ENCODE measurements at places on chromosomes 6 and 20.

DNA sequence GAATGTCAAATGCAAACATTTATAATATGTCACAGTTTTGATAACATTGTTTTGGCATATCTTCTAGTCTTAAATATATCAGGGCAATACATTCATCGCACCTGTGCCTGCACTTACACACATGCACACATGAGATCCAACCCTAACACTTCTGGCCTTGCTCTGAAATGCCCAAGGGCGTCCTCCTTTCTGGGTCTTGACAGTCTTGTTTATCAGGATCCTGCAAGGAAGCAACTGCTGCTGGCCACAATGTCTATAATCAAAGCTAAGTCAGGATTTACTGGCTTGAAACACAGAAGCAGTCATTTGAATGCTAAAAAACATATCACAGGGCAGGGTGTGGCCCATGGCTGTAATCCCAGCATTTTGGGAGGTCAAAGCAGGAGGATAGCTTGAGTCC lies 32.9 kb upstream of the FAM50B start:
- DNase-seq, result no peak

DNA sequence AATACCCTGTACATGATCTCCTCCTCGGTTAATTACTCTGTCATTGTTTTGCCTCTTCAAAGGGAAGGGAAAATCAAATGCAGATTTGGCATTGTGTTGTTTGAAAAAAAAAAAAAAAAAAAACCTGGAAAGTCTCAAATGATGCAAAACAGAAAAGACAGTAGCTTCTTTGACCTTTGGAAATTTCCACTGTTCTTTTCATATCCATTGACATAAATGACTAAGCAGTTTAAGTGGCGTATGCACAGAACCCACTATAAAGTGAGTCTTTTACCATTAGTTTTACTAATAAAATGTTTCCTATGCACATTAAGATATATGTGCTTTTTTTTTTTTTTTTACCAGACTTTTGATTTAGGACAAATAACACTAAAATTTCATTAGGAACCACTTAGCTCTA lies 704.3 kb downstream of the TFAP2A start:
- DNase-seq, result no peak

DNA sequence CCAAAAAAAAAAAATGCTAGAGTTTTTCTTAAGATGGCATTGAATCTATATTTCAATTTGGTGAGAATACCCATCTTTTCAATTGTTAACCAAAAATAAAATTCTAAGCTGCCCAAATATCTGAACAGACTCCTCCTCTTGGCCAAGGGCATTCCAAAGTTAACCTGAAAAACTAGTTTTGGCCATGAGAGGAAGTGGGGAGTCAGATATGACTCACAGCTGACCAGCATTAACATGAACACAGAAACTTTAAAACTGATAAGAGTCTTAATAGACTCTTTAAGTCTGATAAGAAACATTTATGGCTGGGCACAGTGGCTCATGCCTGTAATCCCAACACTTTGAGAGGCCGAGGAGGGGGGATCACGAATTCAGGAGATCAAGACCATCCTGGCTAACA lies 171.3 kb downstream of the FAXC start:
- DNase-seq, result no peak

GRCh38 chr20:40991181-40991889 lies 37.3 kb upstream of the TOP1 start:
- no peak for DNase-seq

DNA sequence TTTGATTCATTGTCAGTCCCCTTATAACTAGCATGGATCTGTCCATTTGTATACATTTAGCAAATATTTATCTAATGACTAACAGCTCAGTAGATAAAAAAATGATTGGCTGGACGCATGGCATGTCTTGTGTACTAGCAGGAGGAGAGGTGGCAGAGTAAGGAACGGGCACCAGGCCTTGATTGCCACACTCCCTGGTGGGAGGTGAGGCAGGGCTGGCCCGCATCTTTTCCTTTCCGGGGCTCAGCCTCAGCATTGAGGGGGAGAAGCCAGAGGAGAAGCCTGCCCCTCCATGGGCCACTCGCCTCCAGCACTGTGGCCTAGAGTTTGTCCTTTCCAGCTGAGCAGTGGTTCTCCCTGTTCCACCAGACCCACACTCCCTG lies 84.9 kb upstream of the TMEM181 start:
- no peak for DNase-seq

DNA sequence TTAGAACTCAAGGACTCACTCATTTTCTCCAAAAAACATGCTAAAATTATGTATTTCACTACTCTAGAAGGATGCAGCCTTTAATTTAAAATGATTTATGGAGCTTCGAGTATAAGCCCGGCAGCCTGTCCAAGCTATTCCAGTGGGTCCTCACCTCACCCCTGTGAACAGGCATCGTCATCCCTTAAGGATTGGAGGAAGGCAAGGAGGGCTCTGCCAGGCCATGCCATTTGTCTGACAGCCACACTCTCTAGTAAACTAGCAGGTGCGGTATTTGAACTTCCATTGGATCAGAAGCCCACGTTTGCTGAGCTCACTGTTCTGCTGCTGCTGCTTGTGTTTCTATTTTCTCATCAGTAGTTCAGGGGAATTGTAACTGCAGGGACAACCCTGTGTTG lies 39.8 kb upstream of the NAA20 start:
- DNase-seq, result no peak

DNA sequence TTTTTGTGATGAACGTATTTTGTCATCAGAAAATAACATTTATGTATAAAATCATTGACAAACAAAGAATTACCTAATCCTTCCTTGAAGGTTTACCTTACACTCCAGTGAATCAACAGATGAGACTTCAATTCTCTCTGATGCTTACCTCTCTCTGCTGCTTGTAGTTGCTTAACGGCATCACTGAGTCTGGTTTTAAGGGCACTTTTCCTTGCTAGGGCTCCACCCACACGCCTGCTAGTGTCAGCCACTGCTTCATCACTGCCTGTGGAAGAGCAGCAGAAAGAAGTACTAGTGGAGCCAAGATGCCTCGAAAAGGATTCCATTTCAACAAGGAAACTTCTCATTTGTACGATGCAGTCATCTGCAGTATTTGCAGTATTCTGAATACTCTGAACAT lies 63.0 kb downstream of the FAM229B start:
- DNase-seq, result no peak

GRCh38 chr6:29559524-29560287 lies at the start of gene UBD:
Gene UBD (minus strand): TSS chr6:29559732. CDS start chr6:29559701, 31 bp downstream.
- no peak for DNase-seq

DNA sequence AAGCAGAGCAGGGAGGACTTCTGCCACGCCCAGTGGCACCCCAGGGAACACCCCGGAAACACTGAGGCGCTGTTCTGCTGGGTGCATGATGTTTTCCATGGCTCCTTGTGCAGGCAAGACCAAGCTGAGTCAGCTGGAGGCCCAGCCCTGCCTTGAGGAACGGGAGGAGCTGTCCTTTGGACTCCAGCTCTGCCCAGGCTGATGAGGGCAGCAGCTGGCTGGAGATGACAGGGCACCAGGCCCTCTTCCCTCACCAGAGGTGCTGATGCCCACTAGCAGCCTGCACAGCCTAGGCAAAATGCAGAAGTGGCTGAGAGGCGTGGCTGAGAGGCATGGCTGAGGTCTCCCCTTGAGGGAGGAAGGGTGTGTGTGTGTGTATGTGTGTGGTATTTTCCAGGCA lies 2.4 kb downstream of the C6orf132 start:
- DNase-seq, result no peak

GRCh38 chr20:41540918-41541317 lies 77.3 kb downstream of the CHD6 start:
- DNase-seq, result no peak

- DNase-seq, result no peak
These were observed 20.1 kb downstream of the PSMB1 start for GRCh38 chr6:170532867-170533488.

GRCh38 chr20:41956338-41957074 lies 338.3 kb upstream of the CHD6 start:
- no peak for DNase-seq

GRCh38 chr6:121539439-121539838 lies 104.0 kb downstream of the GJA1 start:
- no peak for DNase-seq

DNA sequence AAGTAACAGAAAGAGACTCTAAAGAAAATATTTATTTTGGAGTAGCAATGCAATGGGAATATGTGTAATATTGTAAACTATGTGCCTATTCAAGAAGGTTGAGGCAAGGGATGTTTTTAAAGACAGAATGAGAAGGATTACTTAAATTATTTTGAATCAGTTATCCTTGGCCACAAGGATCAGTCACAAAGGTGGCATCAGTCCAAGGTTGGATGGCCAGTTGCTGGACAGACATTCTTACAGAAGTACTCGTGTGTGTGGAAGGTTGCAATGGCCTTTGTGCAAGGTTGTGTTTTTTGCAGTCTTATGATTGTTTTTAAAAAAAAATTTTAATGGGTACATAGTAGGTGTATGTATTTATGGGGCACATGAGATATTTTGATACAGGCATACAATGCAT lies 2.0 kb downstream of the QRSL1 start:
- no peak for DNase-seq

- DNase-seq, result no peak
These were observed 21.6 kb downstream of the ALDH8A1 start for GRCh38 chr6:134928151-134928900.

DNA sequence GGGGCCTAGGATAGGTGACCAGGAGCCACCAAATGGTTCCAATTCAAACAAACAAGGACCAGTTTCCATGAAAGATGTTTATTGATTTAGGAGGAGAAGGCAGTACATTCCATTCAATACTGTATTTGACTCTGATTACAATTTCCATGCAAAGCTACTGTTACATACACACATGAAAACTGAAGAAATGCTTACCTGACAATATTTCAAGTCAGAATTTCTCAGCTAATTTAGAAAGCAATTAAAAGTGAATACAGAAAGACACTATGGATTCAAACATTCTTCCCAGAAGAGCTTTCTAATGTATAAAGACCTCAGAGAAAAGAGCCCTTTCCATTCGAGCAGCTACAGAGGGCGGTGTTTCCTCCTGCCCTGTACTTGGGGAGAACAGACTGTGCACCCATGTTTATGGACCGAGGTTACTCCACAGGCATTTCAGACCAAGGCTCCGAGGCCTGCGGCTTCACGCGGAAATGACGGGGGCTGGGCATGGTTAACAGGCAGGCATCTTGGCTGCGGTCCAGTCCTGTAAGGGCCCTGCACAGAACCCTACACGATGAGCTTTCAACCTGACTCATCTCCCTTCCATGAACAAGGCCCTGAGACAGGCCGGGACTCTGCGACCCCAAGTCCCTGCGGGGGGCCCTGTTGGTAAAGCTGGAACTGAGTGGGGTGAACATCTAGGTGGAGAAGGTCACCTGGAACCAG lies 25.7 kb upstream of the TCFL5 start:
- no peak for DNase-seq

- DNase-seq, result no peak
These were observed 1.5 kb downstream of the WDR27 start for GRCh38 chr6:169700296-169700695.

All from activated CD4-positive, CD25-positive, alpha-beta regulatory T cell (primary cell).